ENCODE measurements at places on chromosomes 2 and 18.
A peak's percentile ranks its signal among the peaks of the same experiment; 100 is the strongest.

GRCh38 chr2:240898731-240899467 lies 2.9 kb upstream of the MAB21L4 start:
- DNase-seq, result no peak

- no peak for DNase-seq
These were observed 3.4 kb downstream of the SLC66A2 start for GRCh38 chr18:79947881-79948610.

DNA sequence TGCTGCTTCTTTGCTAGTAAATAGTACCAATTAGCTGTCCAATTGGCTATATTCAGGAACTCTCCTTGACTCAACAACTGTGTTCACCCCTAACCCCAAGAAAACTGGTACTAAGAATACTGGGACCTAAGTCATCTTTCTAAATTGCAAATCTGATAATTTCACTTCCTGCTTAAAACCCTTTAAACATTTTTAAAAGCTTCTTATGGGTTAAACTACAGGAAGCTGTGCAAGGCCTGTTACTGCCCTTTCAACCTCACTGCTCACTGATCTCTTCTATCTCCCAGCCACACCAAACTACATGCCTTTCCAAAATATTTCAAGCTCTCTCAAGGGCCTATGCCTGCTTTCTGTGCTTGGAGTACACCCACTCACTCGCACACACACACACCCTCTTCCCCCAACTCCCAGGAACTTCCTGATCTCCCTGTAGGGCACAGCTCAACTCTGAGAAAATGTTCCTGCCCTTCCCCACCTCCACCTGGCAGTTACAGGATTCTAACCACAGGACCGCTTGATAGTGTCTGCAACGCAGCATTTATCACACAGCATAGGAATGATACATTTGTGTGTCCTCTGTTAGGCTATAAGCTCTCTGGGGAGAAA lies 6.7 kb downstream of the LMAN1 start:
- DNase-seq, result peak; percentile 34

DNA sequence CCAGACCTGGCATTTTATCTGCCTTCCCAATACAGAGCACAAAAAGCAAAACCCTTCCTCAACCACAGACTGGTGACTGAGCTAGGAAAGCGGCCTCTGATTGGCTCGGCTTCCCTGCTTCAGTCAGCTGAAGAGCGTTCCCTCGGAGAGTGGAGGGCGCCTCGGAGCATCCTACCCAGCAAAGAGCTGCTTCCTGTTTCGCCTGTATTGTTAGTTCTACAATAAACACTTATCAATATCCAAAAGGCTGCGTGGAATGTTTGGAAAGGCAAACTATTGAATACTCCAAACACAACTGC lies 125.0 kb downstream of the CACNB4 start:
- DNase-seq, result no peak

DNA sequence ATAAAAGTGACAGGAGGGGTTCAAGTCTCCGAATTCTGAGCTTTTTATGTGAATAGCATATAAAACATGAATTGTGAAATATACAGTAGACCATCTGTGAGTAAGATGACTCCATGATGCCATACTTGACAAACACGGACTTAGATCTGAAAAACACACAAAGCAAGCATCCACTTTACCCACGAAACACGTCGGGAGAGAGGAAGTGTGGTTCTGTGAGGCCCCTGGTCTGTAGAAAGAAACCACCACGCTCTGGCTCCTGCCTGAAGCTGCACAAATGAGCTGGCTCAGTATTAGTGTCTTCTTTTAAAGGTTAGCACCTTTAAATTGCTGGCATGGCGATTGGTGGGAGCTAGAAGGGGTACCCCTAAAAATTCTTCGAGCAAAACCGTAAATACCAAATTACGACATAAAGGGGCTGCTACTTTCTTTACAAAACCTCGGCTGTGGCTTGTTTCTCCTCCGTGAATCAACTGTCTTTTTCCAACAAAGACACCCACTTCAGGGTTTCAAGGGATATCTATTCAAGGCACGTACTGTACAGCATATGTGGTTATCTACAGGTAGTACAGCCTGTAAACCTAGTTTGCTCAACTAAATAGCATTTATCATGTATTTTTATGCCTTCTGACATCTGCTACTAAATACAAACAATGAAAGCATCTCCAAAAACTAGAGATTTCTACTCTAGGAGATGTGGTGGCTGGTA lies 70.9 kb downstream of the AFF3 start:
- no peak for DNase-seq
